ENCODE measurements at places on chromosomes 6 and 20.

DNA sequence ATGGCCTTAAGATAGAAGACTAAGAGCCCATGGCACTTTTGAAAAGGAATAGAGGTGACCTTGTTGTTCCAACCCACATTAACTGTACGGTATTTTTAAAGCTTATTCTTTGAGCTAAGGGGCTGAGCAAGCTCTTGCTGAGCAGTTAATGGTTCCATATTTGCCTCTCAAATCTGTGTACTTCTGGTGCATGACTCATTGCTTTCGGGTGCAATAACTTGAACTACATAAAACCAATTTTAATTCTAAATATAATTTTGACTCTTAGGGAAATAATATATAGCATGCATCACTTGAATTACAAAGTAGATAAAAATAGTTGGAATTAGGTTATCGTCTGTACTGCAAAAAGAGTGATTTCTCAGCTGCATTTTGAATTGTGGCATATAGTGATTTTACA is 348.1 kb upstream of the CITED2 start:
- no peak for DNase-seq

- DNase-seq, result no peak
These were observed 103.7 kb upstream of the RNF217 start for GRCh38 chr6:124858564-124858963.

DNA sequence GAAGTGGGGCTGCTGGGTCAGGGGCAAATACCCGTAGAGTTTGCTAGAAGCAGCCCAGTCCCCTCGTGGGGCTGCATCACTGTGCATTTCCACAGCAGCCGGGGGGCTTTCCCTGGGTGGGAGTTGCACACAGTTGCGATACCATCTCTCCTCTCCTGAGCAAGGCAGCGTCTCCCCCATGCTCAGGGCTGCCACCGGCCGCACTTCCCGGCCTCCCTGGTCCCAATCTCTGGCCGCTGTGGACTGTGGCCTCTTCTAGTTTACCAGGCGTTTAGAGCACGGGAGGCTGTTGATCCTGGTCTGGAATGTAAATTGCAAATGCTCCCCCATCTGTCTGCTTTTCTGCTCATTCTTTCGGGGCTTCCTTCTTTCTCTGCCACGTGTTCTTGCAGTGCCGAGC is 31.1 kb downstream of the OSBPL2 start:
- no peak for DNase-seq

GRCh38 chr20:41228858-41229257 is 88.7 kb downstream of the ZHX3 start:
- no peak for DNase-seq

DNA sequence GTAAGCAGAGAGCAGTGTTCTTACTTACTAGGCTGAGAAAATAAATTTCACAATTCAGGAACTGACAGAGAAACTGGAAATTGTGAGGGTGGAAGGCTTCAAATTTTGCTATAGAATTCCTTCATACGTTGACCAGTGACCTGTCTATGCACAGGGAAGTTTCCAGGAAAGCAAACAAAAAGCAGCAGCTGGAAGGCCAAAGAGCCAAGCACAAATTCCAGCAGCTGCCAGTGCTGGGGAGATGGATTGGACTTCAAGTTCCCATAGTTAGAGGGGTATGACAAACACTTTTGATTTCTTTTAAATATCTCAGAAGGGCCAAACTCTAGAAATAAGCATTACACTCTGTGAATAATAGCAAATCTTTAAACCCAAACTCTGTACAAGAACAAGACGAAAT is 299.1 kb upstream of the KCNQ5 start:
- no peak for DNase-seq

DNA sequence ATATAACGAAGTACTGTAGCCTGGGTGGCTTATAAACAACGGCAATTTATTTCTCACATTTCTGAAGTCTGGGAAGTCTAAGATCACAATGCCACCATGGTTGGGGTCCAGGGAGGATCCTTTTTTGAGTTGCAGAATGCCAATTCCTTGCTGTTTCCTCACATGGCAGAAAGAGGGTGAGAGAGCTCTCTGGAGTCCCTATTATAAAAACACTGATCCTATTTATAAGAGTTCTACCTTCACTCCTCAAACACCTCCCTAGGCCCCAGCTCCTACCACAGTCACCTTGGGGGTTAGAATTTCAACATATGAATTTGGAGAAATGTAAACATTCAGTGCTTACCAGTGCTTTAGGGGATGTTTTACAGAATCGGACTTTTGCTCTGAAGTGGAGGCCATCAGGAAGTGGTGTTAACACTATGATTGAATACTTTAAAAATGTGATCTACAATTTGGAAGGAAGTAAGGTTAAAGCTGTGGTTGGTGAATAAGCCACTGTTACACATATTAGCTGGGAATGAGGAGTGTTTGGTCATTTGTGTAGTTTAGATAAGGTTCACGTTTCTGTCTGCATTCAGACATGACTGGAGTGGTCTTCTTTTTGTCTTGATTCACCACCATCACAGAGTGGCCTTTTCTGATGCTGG is 79.9 kb upstream of the SPTLC3 start:
- no peak for DNase-seq

GRCh38 chr6:5007531-5007930 is 3.7 kb upstream of the RPP40 start:
- no peak for DNase-seq

DNA sequence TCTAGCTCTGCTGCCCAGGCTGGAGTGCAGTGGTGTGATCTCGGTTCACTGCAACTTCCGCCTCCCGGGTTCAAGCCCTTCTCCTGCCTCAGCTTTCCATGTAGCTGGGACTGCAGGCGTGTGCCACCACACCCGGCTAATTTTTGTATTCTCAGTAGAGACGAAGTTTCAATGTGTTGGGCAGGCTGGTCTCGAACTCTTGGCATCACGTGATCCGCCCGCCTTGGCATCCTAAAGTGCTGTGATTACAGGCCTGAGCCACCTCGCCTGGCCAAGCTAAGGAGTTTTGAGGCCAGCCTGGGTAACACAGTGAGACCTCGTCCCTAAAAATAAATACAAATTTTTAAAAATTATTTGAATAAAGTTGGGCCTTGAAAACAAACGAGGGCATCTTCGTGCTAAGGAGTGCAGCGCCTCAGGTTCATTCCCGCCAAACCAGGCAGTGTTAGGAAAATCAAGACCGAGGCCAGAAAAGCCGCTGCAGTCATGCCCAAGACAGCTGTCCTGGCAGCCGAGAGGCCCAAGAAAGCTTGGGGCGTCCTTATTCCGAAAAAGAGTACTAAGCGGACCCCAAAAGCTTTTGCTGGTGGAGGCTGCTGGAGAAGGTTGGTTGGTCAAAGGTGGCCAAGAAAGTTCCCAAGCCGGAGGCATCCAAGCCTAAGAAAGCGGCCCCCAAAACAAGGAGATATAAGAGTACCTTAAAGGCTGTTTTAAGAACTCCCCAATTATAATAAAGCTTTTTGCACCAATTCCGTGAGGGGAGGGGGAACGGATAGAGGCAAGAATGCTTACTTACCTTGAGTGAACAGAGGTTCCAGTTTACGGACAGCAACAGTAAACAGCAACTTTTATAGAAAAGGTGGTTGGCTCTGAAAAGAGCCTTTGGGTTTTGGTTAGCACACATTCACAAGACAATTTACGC is 109.0 kb downstream of the HFE start:
- no peak for DNase-seq

- DNase-seq, result no peak
These were observed 160.3 kb downstream of the BMP7 start for GRCh38 chr20:57106030-57106682.

- no peak for DNase-seq
These were observed 736.5 kb downstream of the HACE1 start for GRCh38 chr6:104123227-104123626.

DNA sequence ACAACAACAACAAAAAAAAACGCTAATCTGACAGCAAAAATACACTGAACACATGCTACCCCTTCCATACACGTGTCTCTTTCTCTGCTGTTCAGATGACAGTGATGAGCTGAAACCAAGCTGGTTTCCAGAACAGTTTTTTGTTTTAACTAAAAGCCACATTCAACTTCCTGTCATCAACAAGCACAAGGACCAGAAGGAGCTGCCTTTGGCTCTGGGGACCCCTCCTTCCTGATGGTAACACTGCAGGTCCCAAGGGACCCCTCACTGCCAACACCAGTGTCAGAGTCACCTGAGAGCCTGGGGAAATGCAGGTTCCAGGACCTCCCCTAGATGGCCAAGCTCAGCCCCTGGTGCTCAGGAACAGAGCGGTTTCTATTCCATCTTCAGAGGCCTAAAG is 6.0 kb downstream of the CST7 start:
- DNase-seq, result no peak

DNA sequence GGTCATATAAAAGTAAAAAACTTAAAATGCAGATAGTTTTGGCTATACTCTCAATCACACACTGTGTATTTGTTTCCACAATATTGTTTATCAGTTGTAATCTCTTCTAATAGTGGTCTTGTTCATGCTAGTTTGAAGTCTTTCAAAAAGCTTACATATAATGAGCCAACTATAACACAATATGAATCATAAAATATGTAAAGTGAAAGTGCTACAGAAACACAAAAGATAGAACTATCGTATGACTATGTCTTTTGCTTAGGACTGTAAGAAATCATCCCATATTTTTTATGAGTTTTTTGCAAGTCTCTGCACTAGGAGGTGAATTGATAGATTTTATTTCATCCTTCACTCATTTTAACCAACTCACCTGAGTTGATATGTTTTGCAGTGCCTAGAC is 136.0 kb downstream of the MMUT start:
- no peak for DNase-seq

GRCh38 chr20:32017711-32018251 is 7.5 kb downstream of the CCM2L start:
- no peak for DNase-seq

DNA sequence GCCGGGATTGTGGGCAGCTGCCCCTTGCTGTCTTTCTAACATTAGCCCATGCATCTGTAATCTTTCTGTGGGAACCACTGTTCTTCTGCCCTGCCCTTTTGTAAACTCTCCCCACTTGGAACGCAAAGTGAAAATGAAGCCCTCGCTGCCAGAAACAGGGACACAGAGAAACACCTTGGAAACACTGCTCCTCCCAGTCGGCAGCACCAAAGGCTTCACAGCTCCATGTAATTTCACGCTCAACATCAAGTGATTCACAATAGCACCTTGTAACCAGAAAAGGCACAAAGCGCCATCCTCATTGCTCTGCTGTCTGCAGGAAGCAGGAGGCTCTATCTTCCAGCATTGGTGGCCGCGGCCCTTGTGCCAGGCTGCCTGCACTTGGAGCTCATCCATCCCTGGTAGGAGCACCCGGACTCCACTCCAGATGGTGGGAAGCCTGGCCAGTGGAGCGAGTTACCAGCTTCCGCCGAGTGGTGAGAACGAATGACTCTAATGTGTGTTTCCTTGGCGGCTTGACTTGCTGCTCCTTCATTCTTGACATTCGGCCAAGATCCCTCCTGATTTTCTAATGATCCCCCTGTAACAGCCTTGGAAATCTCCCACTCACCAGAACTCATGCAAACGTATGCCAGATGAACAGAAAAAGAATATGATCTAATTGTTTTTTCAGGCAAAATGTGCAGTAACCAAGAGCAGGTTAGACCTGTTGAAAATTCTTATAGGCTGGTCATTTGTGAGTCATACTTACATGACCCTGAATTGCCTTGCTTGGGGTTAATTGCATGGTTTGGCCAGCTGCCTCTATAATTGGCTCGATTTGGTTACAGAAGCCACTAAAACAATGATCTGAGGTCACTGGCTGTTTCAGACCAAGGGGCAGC is 169.1 kb upstream of the CDYL start:
- DNase-seq, result no peak

GRCh38 chr6:33405386-33405940 is 5.4 kb upstream of the PHF1 start:
- no peak for DNase-seq

DNA sequence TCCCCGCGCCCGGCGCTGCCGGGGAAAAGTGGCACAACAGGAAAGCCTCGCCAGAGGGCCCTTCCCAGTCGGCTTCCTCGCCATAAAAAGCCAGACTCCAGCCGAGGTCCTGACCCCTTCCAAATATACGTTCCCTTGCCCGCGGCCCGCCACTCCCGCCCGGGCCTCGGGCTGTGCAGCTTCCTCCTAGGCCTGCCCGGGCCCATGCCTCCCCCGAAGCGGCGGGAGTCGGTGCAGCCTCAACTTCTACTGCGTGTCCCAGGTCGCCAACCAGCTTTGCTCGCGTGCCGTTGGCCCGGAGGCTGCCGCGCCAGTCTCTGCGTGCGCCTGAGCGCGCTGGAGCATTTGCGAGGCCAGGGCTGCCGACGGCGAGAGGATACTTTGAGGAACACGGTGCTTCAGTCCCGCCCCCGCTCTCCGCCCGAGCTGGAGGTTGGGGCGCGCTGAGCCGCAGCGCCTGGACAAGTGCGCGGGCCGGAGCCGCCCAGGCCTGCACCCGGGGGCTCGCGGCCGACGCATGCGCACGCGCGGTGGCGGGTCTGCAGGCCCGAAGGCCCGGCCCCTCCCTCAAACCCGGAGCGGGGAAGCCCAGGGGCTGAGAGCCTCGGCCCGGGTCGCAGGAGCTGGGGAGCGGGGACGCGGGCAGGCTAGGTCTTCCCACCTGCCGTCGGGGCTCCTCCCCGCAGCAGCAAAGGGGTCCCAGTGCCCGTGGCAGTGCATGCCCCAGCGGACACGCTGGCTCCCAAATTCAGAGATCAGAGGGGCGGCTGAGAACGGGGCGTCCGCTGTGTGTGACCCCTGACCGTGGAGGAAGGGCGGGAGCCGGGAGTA is 10.2 kb downstream of the FOXC1 start:
- no peak for DNase-seq

DNA sequence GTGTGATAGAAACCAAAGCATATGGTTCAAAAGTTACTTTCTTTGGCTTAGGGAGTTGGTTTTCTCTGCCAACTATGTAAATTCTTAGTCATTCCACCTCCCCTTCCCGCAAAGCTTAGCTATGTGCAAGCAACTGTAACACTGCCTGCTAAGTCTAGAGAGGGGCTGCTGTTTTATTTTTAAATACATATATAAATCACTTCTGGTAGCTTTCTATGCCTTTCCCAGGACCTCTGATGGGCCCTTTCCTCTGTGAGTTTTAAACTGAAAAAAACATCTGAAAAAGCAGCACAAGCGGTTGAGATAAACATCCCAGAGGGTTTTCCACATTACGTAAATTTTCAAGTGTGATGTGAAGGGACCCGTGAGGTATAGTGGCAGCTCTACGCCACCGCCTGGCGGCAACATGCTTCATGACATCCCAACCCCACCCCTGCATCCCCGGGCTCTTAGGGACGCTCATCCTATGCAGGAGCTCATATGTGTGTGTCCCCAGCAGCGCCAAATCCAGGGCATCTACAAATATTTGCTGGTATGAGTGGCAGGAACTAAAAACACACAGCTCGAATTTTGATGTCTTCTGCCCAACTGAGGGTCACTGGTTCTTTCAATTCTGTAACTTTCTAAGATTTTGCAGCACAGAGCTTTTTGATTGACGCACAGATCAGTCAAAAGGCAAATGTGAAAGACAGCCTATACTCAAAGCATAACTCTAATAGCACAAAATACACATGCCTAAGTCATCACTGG is 12.7 kb downstream of the SAYSD1 start:
- no peak for DNase-seq
